CD8-positive, alpha-beta memory T cell (primary cell): ENCODE measurements at places on chromosomes 2 and 18.
A peak's percentile ranks its signal among the peaks of the same experiment; 100 is the strongest.

GRCh38 chr2:176405477-176405876, 136.2 kb downstream of the MTX2 start:
- DNase-seq = no peak

- DNase-seq = no peak
Measured at GRCh38 chr18:51614033-51614432, 416.6 kb upstream of the MEX3C start.

DNA sequence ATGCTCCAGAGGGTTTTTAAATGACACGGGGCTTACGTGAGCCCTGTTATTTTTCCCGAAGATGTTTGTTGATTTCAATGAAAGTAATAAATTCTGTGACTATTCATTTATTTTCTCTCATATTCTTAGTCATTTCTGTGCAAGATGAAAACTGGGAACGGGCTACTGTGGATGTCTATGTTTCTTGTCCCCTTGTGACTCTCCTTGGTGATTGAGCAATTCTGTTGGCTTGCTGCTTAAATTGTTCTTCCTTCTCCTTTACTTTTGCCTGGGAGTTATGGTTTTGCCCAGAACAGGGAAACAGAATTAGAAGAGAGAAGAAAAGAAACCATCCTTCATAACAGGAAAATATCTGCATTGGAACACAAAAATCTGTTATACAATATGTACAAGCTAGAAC, 508.2 kb upstream of the DSEL start:
- DNase-seq = no peak

GRCh38 chr18:36942264-36942663, 113.3 kb downstream of the KIAA1328 start:
- DNase-seq = no peak

GRCh38 chr2:128388499-128388941, 69.9 kb upstream of the HS6ST1 start:
- DNase-seq = peak; percentile 3

DNA sequence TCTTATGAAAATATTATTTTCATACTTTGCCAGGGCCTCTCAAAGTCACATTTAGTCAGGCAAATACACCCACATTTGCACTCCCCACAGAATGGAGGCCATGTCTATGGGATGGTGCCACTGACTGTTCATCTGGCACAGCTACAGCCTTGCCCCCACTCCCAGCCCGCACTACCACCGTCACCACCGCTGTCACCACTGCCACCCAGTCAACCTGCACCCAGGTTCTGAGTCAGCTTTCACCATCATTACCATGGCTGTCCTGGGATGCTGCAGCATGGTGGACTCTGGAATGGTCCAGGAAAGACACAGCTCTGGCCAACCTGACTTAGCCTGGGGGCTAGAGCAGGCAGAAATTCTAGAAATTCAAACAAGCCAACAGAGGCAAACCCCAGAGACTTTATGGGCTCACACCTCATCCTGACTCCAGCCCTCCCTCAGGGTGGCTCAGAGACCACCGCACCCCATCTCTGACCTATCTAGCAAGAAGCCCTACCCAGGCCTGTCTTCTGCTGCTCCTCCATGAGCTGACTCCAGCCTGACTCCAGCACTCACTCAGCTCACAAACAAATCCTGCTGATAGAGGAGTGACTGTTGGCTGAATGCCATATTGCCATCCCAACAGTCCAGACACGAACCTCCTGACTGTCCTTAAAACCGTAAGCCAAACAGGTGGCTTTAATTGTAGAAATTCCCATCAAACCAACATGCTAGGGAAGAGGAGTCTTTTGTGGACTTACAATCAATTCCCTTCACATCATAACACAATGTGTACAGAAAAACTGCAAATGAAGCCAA, 28.0 kb downstream of the DNER start:
- no peak for DNase-seq

DNA sequence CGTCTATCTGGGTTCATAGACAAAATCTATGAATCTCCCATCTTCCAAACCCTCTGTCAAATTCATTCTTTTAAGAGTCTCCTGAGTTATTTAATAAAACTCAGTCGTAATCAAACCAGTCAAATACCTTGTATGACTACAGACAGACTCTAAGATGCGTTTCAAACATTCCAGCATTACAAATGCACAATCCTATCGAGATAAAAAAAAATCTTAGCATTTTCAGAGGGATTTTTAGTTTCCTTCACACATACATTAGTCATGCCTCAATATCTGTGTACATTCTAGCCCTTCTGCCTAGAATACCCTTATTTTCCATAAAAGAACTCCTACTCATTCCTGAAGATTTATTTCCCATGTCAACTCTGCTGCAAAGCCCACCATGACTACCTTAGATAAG, 96.5 kb downstream of the CSRNP3 start:
- DNase-seq = no peak

- DNase-seq = no peak
Measured at GRCh38 chr2:221455214-221455613, 116.9 kb downstream of the EPHA4 start.

GRCh38 chr2:99487906-99488305, 1.9 kb downstream of the REV1 start:
- DNase-seq = no peak

- no peak for DNase-seq
Measured at GRCh38 chr2:31704561-31705212, 123.9 kb upstream of the SRD5A2 start.

- no peak for DNase-seq
Measured at GRCh38 chr18:23849141-23849540, 159.9 kb downstream of the LAMA3 start.

- no peak for DNase-seq
Measured at GRCh38 chr2:101617796-101618195, 79.7 kb upstream of the MAP4K4 start.

GRCh38 chr2:240460253-240460711, 24.8 kb downstream of the GPC1 start:
- DNase-seq = no peak

DNA sequence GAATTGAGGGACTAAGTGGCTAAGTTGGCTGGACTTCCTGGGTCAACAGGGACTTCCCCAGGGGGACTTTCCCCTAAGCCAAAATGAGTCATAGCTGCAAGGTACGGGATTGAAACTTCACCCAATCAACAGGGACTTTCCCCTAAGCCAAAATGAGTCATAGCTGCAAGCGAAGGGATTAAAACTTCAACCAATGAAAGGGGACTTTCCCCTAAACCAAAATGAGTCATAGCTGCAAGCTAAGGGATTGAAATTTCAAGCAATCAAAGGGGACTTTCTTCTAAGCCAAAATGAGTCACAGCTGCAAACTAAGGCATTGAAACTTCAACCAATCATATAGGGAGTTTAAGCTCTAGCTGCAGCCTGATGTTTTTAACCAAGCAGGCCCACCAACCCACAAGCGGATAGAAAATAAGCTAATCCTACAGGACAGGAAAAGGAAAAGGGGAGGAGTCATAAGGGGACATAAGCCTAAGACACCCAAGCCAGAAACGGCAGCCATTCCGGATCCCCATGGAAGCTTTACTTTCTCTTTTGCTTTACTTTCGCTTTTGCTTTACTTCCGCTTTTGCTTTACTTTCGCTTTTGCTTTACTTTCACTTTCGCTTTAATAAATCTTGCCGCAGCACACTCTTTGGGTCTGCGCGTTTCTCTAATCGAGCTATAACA, 1375.4 kb upstream of the CELF4 start:
- peak; percentile 30 for DNase-seq

DNA sequence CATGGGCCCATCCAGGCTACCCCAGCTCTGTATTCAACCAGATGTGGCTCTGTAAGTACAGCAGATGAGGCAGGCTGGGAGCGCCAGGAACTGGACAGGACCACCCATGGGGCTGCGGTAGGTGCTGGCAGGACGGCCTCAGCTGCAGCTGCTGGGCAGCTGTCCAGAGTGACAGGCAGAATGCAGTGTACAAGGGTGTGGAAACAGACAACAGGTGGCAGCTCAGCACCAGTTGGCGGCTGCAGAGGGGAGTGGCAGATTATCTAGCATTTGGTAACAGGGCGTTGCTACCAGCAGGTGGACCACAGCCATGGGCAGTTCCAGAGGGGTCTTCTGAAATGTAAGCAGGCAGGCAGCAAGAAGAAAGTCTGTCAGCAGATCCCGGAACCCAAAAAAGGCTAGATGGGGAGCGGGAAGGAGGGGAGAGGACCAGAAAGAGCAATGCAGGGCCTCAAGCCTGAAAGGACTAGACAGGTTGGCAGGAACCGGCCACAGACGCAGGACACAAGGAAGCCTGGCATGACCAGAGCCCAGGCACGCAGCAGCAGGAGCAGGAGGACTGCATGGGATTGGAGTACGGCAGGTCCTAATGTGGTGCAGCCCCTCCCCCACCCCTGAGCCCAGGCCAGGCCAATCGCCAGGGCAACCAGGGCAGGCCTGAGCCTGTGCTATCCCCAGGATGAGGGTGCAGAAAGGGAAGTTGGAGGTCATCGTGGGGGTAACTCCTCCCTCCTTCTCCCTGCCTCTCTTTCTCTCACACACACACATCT, 24.7 kb downstream of the PKDCC start:
- no peak for DNase-seq

DNA sequence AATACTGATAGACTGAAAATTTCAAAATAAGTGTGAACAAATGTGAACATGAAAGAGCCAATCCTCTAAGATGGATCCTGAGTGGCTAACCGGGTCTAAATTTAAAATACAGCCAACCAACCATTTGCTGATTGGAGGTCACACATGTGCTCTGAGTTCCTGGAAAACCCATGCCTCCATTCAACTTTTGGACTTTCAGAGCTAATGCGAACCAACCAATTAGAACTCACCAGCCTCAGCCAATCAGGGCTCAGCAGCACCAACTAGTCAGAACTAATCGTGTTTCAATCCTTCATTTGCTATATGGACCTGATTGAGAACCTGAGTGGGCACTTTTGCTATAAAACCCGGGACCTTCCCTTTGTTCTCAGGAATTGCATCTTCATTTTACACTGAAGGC, 111.5 kb downstream of the MEP1B start:
- no peak for DNase-seq

DNA sequence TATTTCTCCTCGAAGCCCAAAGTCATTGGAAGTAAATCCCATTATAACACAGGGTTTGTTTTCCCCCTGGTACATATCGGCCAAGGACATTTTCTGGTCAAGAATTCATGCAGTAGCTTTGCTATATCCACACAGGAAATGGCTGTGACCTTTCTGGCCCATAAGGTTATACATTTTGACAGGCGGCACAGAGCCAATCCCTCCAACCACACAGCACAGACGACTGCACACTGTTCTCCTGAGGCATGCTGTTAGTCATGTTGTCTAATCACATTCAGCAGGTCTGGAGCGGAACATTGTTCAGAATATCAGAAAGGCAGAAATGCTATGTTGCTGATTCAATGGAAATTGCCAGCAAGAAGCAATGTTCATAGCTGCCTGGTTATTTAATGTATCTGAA, 742.3 kb upstream of the SLC8A1 start:
- DNase-seq = no peak

- DNase-seq = no peak
Measured at GRCh38 chr18:75199327-75199726, 9.6 kb downstream of the PTGR3 start.

DNA sequence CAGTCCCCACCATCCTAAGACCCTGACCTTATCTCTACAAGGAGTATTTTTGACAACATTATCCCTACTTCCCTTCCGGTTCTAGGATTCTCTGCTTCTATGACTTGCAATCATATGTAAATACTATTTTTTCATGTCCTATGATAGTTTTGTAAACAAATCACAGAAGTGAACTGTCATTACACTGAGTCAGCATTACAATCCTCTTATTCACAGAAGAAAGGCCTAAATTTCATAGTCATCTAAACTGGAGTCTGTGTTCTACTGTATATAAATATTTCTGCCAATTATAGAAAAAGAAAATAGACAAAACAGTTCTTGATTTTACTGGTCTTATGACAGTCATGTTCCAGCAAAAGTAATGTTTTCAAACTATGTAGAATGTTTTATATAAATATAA, 265.1 kb downstream of the NCKAP5 start:
- DNase-seq = no peak

- DNase-seq = no peak
Measured at GRCh38 chr2:23475036-23475435, 90.1 kb downstream of the KLHL29 start.

GRCh38 chr2:99971326-99971900, 171.0 kb downstream of the AFF3 start:
- no peak for DNase-seq

GRCh38 chr2:70830366-70830765, 5.2 kb downstream of the CD207 start:
- no peak for DNase-seq

DNA sequence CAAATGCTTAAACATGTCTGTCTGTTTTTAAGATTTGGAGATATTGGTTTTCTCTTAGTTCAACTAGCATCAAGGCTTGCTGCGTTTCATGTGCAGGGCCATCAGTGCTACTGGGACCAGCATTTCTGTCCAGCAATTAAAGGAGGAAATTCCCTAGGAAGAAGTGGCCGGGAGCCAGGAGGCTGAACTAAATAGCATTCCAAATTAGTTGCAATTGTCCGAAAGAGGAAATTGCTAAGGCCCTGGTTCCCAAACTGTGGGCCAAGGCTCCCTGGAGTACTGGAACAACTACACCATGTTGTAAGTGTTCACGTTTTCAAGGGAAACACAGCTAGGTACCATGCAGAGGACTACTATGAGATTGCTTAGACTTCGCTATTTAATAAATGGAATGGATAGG, 257.9 kb downstream of the PTPRM start:
- DNase-seq = no peak

DNA sequence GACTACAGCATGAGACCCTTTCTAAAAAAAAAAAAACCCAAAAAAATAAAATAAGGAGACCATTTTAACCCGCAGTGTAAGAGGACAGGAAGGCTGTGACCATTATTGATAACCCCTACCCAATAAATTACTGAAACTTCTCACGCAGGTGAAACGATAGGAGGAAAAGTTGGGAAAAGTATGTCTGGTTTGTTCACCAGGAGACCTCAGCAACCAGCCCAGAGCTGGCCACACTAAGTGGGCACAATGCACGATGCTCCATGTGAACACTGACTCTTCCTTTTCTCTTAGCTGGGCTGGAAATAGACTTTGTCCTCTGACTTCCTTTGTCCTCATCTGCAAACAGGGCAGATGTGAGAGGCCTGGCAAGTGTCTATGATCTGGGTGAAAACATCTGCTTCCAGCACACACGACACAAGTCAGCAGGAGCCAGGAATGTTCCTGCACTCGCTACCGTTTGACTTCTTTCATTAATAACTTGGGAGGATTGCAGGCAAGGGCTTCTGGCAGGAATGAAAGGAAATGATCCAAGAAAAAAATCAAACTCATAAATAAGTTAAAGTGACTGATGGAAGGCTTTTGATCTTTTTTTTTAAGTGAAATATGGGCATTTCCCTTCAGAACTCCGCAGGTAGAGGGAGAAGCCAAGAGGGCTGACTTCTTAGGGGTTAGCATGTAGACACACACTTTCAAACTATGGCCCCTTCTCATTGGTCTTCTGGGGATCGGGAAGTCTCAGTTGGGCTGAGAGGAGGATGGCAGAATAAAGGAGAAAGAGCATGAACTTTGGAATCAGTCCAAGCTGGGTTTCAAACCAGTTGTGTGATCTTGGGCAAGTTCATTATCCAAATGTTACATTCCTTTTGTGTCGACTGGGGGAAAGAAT, 137.4 kb upstream of the MYCN start:
- no peak for DNase-seq

DNA sequence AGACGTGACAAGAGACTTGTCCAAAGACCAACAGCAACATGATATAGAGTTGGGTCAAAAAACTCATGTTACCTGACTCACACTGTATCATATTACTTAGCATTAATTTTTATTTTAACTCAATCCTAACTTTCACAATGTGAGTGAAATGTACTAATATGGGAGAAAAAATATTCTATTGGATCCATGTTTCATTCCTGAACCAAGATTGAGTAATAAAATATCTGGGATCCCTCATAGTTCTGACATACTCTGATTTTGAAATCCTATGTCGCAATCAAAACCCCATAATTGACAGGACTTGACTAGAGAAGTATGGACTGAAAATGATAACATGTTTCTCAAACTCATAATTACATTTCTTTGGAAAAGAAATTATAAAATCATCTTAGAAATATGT, 190.4 kb downstream of the RIT2 start:
- DNase-seq = no peak
